Airway epithelial cell (primary cell): ENCODE measurements at places on chromosomes 11 and 22. TPM values are rescaled to one million over a fixed set of nuclear protein-coding genes. Genes with fewer than 3 reads are reported as not detected.

The NPAS4 gene
- total RNA-seq, result not detected in 2 replicates

The MUC6 gene
- total RNA-seq, result not detected in 2 replicates

The BMAL1 gene
- total RNA-seq, result 21.4 and 24.0 TPM in 2 replicates

The SNX32 gene
- total RNA-seq, result 0.14 and 0.56 TPM in 2 replicates

The ROBO4 gene
- 0.35 TPM in 1 of 2 replicates, not detected in the other for total RNA-seq

The H19 gene
- 810 and 834 TPM in 2 replicates for total RNA-seq

The RAB39A gene
- not detected in 2 replicates for total RNA-seq

The APOA4 gene
- total RNA-seq, result not detected in 2 replicates

The TPBGL gene
- total RNA-seq, result not detected in 2 replicates

The OR5B21 gene
- total RNA-seq, result not detected in 2 replicates

The ZFTA gene
- total RNA-seq, result 7.3 and 7.6 TPM in 2 replicates

The E2F8 gene
- 2.1 and 3.2 TPM in 2 replicates for total RNA-seq

The WEE1 gene
- 30.5 and 39.1 TPM in 2 replicates for total RNA-seq

The TNKS1BP1 gene
- total RNA-seq, result 213 and 231 TPM in 2 replicates

The CCDC88B gene
- 8.7 TPM in 2 replicates for total RNA-seq

The SERHL2 gene
- total RNA-seq, result 3.0 and 5.8 TPM in 2 replicates

The ARHGAP20 gene
- not detected in 2 replicates for total RNA-seq

The CHST1 gene
- 0.07 TPM in 1 of 2 replicates, not detected in the other for total RNA-seq

The BDNF gene
- 0.71 and 1.2 TPM in 2 replicates for total RNA-seq
